Uterine smooth muscle cell (primary cell): ENCODE measurements at places on chromosomes 16 and 17. TPM values are rescaled to one million over a fixed set of nuclear protein-coding genes. Genes with fewer than 3 reads are reported as not detected.

PSME3 gene
- total RNA-seq = 58.4 and 103 TPM in 2 replicates

KCTD19 gene
- under 0.01 and 0.12 TPM in 2 replicates for total RNA-seq

DNAI2 gene
- not detected in 2 replicates for total RNA-seq

HAP1 gene
- under 0.01 TPM in 1 of 2 replicates, not detected in the other for total RNA-seq

GAS2L2 gene
- under 0.01 TPM in 1 of 2 replicates, not detected in the other for total RNA-seq
